ENCODE measurements at places on chromosomes 1 and 21.

- no peak for DNase-seq
Measured at GRCh38 chr1:87553511-87553910, 224.8 kb downstream of the LMO4 start.

DNA sequence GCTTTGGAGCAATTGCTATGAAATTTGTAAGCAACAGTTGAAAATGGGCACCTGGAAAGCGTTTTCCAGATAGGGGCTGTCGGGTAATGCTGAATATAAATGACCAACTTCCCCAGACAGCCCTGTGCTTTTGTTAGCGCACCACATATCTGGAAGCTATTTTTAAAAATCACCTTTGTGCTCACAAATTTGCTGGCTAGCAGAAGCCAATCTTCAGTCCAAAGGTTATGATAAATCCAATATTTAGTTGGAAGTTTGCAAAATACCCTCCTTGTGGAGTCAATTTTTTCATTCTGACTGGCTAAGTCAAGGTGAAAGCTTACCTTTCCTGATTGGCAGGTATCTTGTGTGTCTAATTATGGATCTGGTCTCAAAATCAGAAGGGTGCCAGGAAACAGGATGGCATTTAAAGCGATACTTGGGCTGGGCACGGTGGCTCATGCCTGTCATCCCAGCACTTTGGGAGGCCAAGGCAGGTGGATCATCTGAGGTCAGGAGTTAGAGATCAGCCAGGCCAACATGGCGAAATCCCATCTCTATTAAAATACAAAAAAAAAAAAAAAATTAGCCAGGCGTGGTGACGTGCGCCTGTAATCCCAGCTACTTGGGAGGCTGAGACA, 124.1 kb upstream of the AJAP1 start:
- DNase-seq = no peak

GRCh38 chr1:56777972-56778371, 41.2 kb downstream of the FYB2 start:
- DNase-seq = no peak

GRCh38 chr1:44542420-44543063, 131.7 kb downstream of the TMEM53 start:
- no peak for DNase-seq

GRCh38 chr1:53736290-53736689, 2.7 kb downstream of the GLIS1 start:
- DNase-seq = no peak

DNA sequence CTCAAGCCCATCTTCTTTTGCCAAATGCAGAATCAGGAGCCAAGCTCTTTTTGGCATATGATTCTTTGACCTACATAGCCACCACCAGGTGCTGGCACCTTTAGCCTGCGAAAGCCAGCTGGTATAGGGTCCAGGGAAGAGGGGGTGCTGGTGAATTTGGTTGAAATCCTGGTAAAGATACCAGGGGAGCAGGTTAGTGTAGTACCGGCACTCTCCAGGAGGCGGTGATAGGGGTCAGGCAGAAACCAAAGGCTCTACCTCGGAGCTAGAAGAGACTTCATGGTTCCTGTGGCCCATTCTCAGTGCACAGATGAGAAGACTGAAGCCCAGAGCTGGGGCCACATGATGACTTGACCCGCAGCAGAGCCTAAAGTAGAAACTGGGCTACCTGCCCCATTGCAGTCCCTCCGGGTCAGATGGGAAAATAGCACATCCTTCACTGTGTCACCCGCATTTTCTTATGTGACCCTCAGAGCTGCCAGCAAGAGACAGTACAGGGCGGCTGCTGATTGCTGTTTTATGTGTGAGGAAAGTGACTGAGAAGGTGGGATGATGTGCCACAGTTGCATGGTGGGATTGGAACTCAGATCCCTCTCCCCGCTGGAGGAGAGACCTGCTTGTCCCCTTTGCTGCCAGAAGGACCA, 36.0 kb upstream of the IL19 start:
- peak; percentile 91 for DNase-seq

- no peak for DNase-seq
Measured at GRCh38 chr1:83086346-83086745, 912.6 kb downstream of the TTLL7 start.

GRCh38 chr21:37047079-37047478, 25.8 kb downstream of the PIGP start:
- DNase-seq = no peak

GRCh38 chr1:4868521-4868920, 214.1 kb downstream of the AJAP1 start:
- DNase-seq = no peak

GRCh38 chr1:180540697-180541594, 17.8 kb upstream of the OVAAL start:
- no peak for DNase-seq

- DNase-seq = no peak
Measured at GRCh38 chr1:109691759-109692158, 4.1 kb downstream of the GSTM1 start.

DNA sequence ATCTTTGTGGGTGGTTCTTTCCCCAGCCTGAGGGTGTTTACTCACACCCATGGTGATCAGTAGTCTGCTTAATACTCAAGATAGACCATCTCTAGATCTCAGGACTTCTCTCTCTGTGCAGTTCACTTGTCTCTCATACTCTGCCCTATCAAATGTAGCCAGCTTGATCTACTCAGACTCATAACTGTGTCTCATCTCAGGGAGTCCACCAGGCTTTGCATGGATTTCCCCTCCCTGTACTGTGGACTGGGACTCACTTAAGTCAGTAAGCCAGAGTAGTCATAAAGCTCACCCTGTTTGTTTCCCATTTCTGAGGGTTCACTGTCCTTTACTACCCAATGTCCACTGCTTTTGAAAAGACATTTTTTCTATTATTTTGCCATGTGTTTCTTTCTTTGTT, 41.8 kb downstream of the LYPLAL1 start:
- DNase-seq = no peak

DNA sequence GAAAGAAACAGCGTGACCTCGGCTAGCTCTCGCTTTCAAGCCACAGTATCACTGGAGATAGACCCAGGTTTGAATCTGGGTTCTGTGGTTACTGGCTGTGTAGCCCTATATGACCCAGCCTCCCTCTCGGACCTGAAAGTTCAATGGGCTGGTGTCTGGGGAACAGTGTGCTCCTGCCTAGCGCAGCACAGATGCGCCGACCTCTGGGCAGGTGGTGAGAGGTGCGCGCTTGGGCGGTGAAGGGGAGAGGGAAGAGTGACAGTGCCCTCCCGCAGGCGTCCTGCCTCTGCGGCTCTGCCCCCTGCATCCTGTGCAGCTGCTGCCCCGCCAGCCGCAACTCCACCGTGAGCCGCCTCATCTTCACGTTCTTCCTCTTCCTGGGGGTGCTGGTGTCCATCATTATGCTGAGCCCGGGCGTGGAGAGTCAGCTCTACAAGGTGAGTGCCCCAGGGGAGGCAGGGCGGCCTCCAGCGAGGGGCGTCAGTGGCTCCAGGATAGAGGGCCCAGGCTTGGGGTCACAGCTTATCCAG, 10.5 kb downstream of the SERINC2 start:
- no peak for DNase-seq

DNA sequence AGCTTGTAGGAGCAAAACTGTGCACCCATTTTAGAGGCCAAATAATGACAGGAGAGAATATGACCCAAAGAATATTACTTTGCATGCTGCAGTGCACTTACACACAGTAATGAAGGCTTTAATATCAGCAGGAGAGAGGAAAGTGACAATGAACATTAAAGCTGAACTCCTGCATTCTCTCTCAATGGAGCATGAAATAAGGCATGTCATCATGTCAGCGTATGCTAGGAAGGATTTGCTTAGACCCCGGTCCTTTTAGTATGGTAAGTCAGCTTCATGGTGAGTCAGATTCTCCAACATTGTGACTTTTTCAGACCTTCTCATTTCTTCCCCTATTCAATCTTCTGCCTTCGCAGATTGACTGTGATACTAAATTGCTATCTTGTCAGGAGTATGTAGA, 210.7 kb upstream of the TMPRSS15 start:
- no peak for DNase-seq

- no peak for DNase-seq
Measured at GRCh38 chr1:31521761-31522555, 54.4 kb upstream of the TINAGL1 start.

DNA sequence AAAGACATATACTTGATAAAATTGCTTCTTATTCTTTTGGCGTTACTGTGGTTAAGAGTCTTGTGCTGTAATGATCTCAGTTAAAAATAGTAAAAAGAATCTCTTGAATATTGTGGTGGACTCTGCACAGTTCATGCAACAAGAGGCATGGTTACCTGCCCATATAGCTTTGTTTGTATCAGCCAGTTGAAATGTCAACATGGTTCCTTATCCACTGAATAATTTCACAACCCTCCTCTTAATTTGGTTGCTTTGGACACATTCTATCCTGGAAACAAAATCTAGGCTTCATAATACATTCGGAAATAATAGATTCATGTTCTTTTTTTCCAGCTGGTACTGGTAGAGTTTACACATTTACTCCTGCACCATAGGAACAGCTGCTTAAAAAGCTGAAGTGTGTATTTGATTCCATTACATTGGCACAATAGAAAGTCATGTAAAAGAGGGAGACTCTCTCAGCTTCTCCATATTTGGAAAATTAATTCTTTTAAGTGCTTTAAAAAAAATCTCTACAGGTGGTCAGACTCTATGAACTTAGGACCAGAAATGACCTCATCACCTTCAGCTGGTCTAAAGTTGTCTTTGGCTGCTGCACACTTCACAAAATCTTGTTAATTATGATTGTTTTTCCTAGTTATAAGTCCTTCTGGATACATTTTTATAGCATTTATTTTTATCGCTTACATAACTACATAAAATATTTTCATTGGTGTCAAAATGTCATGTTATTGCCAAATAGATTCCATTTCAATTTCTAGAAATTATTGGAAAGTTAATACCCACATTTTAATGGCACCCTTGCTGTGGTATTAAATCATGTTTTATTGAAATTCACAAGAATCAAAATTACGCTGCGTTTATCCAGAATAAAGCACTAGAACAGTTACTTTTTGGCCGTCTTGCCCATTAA, 100.2 kb downstream of the LTN1 start:
- no peak for DNase-seq

GRCh38 chr1:151711044-151711800, 5.4 kb downstream of the CELF3 start:
- no peak for DNase-seq

DNA sequence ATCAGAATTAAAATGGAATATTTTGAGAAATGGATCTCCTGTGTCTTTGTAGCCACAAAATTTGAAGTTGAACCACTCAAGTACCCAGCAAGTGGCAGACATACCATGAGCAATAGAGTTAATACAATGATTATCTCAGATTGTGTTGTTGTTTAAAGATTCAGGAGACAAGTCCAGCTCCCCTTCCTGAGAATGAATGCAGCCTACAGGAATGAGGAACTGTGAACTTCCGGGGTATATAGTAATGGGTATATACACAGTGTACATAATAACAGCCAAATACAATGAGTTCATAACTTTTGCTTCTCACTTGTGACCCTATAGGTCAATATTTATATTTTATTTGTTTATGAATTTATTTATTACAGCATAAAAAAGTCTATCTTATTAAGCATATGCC, 445.0 kb downstream of the SETD4 start:
- DNase-seq = no peak

DNA sequence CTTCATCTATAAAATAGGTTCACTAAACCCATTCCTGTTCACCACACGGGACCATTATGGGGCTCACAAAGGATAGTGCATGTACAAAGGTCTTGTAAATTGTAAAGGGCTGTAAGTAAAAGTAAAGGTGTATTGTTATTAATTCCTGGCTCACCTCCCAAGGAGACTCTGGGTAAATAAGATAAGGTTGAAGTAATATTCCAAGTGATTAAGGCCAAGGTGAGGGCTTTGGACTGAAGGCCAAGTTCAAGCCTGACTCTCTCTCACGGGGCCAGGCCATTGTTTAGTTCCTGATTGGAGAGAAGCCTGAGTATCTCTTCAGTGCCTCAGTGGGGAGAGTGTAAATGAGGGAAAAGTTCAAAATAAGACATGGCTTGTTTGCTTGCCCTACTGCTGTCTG, 19.5 kb upstream of the ZFYVE9 start:
- no peak for DNase-seq

- DNase-seq = no peak
Measured at GRCh38 chr1:85325920-85326319, 49.5 kb upstream of the BCL10 start.

DNA sequence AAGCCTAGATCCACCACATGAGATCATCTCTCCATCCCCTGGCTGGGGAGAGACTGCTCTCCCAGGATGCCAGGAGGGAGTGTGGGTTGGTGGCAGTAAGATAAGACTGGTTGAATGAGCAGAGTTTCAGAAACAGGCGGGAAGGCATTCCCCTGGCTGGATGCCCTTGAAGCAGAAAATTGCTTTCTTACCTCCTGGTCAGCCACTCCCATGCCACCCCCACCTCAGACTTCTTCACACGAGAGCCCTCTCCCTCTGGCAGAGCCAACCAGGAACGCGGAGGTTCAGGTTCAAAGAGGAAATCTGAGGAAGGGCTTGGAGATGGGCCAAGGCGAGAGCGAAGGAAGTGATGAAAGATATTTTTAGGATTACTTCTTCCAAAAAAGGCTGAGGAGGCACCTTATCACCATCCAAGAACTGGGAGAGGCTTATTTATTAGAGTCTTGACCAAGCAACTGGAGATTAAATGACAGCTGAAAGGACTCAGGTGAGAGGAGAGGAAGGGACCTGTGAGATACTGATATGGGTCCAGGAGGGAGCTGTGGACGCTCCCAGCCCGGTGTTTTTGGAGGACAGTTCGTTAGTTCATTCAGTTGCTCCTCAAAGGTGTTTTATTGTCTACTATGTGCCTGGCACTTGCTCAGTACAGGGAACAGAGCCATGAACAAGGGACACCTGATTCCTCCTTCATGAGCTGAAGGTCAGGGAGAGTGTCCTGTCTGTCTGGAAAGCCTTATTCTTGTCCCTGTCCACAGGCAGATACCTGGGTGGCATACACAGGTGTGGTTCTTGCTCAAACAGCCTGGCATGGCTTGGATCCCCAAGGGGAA, 18.9 kb upstream of the SLC26A9 start:
- DNase-seq = no peak

GRCh38 chr1:116133696-116134475, 22.7 kb downstream of the MAB21L3 start:
- no peak for DNase-seq

GRCh38 chr1:22930240-22930912, 42.3 kb downstream of the LACTBL1 start:
- peak; percentile 6 for DNase-seq

DNA sequence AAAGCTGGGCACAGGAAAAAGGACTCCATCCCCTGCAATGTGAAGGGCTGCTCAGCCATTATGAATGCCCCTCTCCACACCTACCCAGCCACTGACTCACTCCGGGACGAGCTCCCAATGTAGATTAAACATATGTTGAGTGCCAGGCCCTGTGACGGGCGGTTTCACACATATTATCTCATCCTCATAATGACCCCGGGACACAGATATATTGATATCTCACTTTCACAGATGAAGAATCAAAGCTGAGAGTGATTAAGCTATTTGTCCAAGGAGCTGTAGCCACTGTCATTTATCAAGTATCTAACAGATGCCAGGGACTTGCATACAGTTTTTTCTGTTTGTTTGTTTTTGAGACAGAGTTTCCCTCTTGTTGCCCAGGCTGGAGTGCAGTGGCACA, 35.0 kb upstream of the SLC30A1 start:
- DNase-seq = no peak

- DNase-seq = no peak
Measured at GRCh38 chr1:20726118-20726911, 6.2 kb downstream of the SH2D5 start.

GRCh38 chr1:27302612-27303011, 19.4 kb upstream of the TMEM222 start:
- DNase-seq = no peak
